Cerebellum (tissue), 4 donors: ENCODE measurements at places on chromosomes 16 and 17. TPM values are rescaled to one million over a fixed set of nuclear protein-coding genes. Genes with fewer than 3 reads are reported as not detected.

- DNase-seq: no peak
These were observed 157.2 kb downstream of the SEC14L1 start for GRCh38 chr17:77297693-77298666.

DNA sequence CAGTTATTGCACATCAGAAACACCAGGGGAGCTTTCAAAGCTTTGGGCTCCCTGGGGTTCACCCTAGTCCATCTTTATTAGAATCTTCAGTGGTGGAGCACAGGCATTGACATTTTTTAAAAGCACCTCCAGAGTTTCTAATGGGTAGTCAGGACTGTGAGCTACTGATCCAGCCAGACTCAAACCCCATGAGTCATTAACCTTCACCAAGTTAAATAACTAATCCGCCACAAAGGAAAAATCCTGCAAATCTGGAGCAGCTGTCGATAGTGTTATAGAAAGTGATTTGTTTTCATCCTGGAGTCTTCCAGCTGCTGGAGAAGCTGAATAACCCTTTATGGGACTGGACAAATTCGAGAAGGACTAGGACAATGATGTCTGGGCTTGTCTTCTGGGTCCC is 93.2 kb upstream of the PIRT start:
- DNase-seq: no peak

The ESRP2 gene
- total RNA-seq: not detected

DNA sequence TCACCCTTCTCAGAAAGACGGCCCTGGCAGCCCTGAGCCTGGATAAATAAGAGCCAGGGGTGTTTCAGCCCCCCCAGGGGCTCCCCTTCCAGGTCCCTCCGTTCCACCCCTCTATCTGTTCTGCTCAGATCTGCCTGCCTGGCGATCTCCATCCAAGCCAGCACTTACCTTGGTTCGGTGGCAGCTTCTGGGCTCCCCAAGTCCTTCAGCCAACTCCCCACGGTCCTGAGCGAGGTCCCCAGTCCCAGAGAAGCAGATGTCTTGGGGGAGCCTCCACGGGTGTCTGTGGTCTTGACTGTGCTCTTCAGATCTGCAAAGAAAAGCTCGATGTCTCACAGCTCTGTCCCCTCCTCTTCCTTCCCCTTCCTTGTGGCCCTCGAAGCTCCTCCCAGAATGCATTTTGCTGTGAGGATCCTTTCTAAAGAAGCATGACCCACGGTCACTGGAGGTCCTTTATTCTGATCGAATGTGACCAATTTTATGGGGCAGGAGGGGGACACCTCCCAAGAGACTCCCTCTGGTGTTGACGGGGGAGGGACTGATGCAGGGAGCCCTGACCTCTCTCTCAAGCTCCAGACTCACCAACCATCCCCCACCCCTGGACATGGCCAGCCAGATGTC is at the start of gene PIK3R6:
TSS of gene PIK3R6 (minus strand) at position 314 of the 621 bp plus-strand sequence. CDS start 17,880 bp downstream, outside the sequence.
- DNase-seq: no peak

The ZCCHC14 gene
- 45.1 TPM for total RNA-seq

GRCh38 chr16:69301861-69302260 is 9.3 kb upstream of the VPS4A start:
- no peak for DNase-seq

GRCh38 chr17:67443931-67444595 is 67.0 kb downstream of the PITPNC1 start:
- no peak for DNase-seq

The CCL18 gene
- total RNA-seq: not detected

DNA sequence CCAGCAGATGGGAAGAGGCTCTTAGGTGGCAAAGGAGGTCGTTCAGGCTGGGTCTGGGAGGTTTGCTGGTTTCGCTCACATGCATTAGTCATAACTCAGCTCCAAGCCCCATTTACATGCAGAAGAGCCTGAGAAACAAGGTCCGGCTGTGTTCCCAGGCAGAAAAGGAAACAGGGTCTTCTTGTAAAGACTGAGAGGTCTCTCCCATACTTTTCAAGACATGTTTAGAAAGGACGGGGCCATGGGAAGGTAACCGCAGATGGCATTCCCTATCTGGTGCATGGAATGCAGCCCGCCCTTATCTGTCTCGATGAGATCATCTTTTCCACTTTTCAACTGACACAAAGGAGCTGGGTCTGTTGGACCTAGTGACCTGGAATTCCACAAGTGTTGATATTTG is 389.0 kb upstream of the CDH11 start:
- no peak for DNase-seq

DNA sequence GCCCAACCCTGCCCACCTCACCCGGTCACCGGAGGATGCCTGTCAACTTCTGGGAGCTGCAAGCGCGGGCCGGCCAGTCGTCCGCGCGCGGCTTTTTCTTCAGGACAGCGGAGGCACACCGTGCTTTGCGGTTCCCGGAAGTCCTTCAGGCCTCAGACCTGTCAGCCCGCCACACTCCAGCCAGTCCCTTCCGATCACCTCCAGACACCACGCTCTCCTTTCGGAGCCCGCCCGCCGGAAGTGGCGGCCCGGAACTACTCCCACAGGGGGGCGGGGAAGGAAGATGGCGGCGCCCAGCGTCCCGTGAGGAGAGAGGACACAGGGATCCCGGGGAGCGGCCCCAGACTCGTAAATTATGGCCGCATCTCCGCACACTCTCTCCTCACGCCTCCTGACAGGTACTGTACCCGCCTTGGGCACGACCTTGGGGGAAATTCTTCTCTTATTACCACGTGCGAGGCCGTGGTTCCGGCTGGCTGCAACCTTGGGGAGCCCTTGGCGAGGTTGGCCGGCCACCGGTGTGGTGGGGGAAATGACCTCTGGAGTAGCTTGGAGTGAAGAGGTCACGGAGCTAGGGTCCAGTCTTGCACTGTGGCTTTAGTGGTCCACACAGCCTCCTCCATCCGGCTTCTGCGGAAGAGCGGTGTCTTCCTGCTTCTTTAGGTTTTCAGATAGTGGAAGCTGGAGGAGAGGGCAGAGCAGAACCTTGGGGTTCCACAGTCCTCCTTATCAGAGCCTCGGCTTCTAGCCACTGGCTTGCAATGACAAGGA is at the start of gene COX10:
TSS of gene COX10 (plus strand) at position 254 of the 771 bp plus-strand sequence. CDS start at position 356, 102 bp downstream.
- peak; percentile 90 for DNase-seq

DNA sequence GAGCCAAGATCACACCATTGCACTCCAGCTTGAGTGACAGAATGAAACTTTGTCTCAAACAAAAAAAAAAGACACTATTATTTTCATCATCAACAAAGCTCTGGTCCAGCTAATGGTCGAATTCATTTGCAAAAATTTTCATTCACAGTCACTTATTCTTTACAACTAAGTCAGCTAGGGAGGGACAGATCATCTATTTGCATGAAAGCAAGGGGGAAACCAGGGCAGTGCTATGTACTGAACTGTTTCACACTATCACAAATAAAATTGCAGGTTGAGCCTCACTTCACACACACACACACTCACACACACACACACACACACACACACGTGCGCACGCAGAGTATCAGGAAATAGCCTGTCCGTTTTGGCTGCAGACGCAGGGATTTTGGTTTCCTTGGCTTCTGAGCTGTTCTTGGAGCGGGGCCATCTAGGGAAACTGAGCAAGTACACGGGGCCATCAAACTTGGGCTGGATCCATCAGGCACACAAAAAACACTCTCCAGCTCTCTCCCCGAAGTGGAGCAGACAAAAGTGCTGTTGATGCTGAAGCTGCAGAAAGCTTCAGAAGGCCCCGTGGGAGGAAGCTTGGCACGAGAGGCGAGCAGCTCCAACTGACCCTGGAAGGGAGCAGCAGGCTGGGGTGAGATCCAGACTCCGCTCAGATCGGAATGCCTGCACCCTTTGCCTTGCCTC is 44.3 kb upstream of the HELZ start:
- DNase-seq: peak; percentile 76

The COX6A2 gene
- not detected for total RNA-seq

The EMP2 gene
- total RNA-seq: 8.4 TPM

- DNase-seq: no peak
These were observed 64.3 kb downstream of the ZDHHC7 start for GRCh38 chr16:84947022-84947421.

- DNase-seq: no peak
These were observed 132.6 kb downstream of the ZNF778 start for GRCh38 chr16:89349947-89350633.

DNA sequence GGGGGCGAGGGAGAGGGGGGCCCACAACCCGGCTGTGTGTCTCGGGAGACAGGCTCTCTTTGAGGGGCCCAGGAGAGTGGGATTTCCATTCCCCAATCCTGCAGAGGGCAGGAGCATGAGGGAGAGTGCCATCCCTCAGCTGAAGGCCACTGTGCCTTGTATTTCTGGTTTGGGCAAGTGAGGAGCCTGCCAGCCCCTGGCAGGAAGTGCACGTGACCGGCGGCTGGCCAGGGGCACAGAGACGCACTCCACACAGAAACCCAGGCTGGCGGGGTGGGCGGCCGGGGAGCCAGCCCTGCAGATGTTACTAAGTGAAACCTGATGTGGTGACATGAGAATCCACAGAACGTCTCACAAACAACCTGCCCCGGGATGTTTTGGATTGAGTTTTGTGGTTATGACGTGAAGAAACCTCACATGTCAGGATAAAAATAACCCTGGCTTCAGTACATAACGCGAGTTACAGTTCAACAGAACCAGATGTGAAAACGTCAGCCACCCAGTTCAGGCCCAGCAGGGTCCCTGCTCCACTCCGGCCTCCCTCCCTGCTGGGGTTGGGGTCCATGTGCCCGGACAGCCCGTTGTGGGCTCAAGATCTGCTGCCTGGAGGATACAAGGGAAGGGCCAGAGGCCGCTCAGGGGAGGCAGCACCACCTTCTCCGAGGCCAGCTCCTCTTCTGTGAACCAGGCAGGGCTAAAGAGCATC is 51.7 kb upstream of the MTSS2 start:
- no peak for DNase-seq

The DOC2B gene
- total RNA-seq: 32.5 TPM

- DNase-seq: peak; percentile 81
These were observed 1.0 kb downstream of the SRCIN1 start for GRCh38 chr17:38604479-38605403.

The SDK2 gene
- 5.4 TPM for total RNA-seq
